ENCODE measurements at places on chromosomes 6 and 20. TPM values are rescaled to one million over a fixed set of nuclear protein-coding genes. Genes with fewer than 3 reads are reported as not detected.

The SALL4 gene
- 0.09 TPM for total RNA-seq

The RIPPLY2 gene
- 0.38 TPM for total RNA-seq

The TASP1 gene
- 22.7 TPM for total RNA-seq

The C20orf141 gene
- total RNA-seq = not detected

GRCh38 chr6:110188791-110189190 is 8.6 kb downstream of the CDC40 start:
- no peak for DNase-seq
- no peak overlapping the region for H3K4me3 ChIP-seq
- H3K4me1 ChIP-seq = no peaks in the 10 kb centered on the region
- H3K27ac ChIP-seq = no peak overlapping the region

DNA sequence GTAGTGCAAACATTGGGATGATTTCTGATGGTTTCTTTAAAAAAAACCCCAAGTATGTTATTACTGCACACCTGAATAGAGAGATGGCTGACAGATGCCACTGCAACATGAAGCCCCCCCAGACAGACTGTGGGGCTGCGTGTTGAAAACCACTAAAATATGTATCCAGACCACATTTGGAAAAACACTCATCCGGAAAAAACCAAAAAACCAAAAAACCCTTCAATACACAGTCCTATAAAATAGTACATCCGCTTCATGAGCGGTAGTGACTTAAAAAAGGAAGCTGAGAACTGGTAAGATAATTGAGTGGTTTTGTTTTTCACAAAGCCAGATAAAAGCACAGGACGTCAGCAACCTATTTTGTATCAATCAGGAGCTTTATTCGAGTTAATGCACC is 47.1 kb upstream of the EDN3 start:
- DNase-seq = no peak
- H3K36me3 ChIP-seq = no peaks in the 10 kb centered on the region
- H3K27ac ChIP-seq = no peak overlapping the region
- no peaks in the 10 kb centered on the region for H3K27me3 ChIP-seq
- H3K4me3 ChIP-seq = no peak overlapping the region
- H3K4me1 ChIP-seq = no peaks in the 10 kb centered on the region

GRCh38 chr6:122452509-122452908 is 19.1 kb downstream of the SERINC1 start:
- H3K27me3 ChIP-seq = no peaks in the 10 kb centered on the region
- no peak overlapping the region for H3K27ac ChIP-seq
- H3K4me3 ChIP-seq = no peak overlapping the region
- no peaks in the 10 kb centered on the region for H3K4me1 ChIP-seq

DNA sequence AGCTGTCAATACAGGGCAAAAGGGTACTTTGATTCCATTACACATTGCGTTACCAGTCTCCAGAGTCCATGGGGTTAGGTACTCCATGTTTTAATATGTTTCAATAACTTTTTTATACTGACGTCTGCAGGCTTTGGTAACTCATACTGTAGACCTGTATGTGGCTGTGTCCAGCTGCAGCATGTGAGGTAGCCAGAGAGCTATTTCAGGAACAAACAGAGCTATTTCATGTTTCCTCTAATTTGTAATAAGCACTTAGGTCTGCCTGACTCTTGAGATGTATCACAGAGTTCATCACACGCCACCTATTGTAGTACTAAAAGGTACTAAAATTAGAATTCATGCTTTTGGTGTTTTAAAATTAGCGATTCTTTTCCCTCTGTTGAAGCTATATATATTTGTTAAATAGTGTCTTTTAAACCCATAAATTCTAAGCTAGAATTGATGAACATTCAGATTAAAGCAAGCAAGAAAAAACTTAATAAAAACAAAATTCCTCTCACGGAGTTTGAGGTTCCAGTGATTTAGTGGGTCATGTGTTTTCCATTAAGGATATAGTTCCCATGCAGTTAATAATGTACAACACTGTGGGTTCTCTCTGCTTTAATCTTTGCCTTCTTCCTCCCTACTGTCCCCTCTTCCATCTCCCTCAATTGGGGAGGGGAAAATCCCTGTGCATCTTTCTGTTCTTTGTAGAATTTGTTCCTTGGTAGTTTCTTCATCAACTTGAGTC is 37.0 kb downstream of the FOXO3 start:
- no peak for DNase-seq
- H3K27me3 ChIP-seq = no peaks in the 10 kb centered on the region
- no peak overlapping the region for H3K27ac ChIP-seq
- peaks cover 21% of the 10 kb centered on the region for H3K4me1 ChIP-seq
- H3K4me3 ChIP-seq = no peak overlapping the region

GRCh38 chr6:22826961-22827360 is 257.6 kb downstream of the HDGFL1 start:
- H3K4me3 ChIP-seq = no peak overlapping the region
- H3K36me3 ChIP-seq = no peaks in the 10 kb centered on the region
- DNase-seq = no peak
- H3K27me3 ChIP-seq = no peaks in the 10 kb centered on the region
- peaks cover 12% of the 10 kb centered on the region for H3K4me1 ChIP-seq

GRCh38 chr6:14550822-14551221 is 433.2 kb downstream of the CD83 start:
- no peaks in the 10 kb centered on the region for H3K4me1 ChIP-seq
- H3K27me3 ChIP-seq = no peaks in the 10 kb centered on the region
- H3K36me3 ChIP-seq = no peaks in the 10 kb centered on the region
- no peak overlapping the region for H3K27ac ChIP-seq
- H3K4me3 ChIP-seq = no peak overlapping the region
- no peak for DNase-seq

DNA sequence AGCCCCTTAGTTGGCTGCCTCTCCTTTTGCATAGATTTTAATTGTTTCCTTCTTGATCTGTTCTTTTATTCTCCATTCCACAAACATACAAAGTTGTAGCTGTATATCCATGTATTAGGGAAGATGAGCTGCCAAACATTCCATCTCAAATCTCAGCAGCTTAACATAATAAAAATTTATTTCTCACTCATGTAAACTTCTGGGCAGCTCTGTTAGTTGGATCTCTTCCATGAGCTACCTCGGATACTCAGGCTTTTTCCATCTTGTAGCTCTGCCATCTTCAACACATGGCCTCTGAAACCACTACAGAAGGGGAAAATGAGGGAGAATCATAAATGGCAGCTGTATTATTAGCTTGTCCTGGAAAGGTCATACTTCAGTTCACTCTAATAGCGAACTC is 149.4 kb upstream of the BMP2 start:
- H3K27me3 ChIP-seq = no peaks in the 10 kb centered on the region
- DNase-seq = no peak
- no peak overlapping the region for H3K4me3 ChIP-seq
- no peak overlapping the region for H3K27ac ChIP-seq
- H3K36me3 ChIP-seq = no peaks in the 10 kb centered on the region
- no peaks in the 10 kb centered on the region for H3K4me1 ChIP-seq

GRCh38 chr20:41482647-41483552 is 116.3 kb upstream of the EMILIN3 start:
- no peaks in the 10 kb centered on the region for H3K4me1 ChIP-seq
- no peak overlapping the region for H3K27ac ChIP-seq
- peaks cover 25% of the 10 kb centered on the region for H3K36me3 ChIP-seq
- H3K27me3 ChIP-seq = no peaks in the 10 kb centered on the region
- H3K4me3 ChIP-seq = no peak overlapping the region
- DNase-seq = no peak

DNA sequence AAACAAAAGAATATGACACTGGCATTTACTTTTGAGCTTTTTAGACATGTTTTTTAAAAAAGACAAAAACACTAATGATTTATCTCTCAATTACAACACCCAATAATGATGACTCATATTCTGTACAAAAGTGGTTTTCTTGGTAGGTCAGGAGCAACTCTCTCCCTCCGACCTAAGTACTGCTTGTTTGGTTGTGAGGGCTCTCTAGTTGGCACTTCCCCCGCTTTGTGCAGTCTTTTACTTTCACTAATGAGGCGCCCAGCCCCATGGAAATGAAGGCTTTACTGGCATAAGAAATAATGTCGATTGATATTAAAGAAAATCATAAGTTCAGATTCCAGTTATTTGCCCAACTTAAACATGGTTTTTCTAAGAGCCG is 1.3 kb downstream of the KPNA5 start:
- H3K4me3 ChIP-seq = peak overlapping the region; percentile 25

DNA sequence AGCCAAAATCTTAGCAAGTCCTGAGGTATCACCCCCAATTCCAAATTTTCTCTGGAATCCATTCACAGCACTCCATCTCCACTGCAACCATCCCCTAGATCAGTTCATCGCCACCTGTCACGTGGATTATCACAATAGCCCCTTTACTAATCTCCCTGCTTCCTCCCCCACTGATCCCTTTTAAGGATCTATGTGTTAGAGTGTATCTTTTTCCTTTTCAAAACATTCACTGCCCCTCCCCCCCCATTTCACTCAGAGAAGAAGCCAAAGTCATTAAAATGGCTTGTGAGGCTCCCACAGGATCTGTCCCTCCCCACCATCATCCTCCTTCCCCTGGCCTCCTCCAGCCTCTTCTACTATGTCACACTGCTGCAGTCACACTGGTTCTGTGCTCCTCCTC is 18.4 kb upstream of the SPAG4 start:
- H3K4me3 ChIP-seq = no peak overlapping the region
- H3K27ac ChIP-seq = no peak overlapping the region
- H3K4me1 ChIP-seq = no peaks in the 10 kb centered on the region
- DNase-seq = no peak
- H3K27me3 ChIP-seq = no peaks in the 10 kb centered on the region
- H3K36me3 ChIP-seq = no peaks in the 10 kb centered on the region

DNA sequence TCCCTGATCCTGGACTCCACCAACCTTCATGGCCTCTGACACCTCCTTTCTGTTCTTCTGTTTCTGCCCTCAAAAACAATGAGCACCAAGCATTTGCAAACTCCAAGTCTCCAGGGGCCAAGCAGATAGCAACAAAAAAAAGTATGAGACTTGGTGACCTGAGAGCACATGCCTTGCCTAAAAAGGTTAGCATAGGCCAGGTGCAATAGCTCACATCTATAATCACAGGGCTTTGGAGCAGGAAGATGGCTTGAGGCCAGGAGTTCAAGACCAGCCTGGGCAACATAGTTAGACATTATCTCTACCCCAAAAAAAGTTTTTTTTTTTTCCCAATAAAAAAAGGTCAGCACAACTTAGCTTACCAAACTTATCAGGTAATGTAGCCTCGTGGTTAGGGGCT is 13.7 kb upstream of the HM13 start:
- no peak overlapping the region for H3K4me3 ChIP-seq
- H3K27ac ChIP-seq = no peak overlapping the region
- H3K27me3 ChIP-seq = no peaks in the 10 kb centered on the region
- no peak for DNase-seq

- H3K27ac ChIP-seq = no peak overlapping the region
- H3K4me3 ChIP-seq = no peak overlapping the region
- no peaks in the 10 kb centered on the region for H3K36me3 ChIP-seq
- H3K4me1 ChIP-seq = no peaks in the 10 kb centered on the region
These were observed 237.5 kb downstream of the MAFB start for GRCh38 chr20:40451552-40451951.

GRCh38 chr6:2502998-2503674 is 247.6 kb downstream of the MYLK4 start:
- H3K27ac ChIP-seq = no peak overlapping the region
- H3K4me1 ChIP-seq = no peaks in the 10 kb centered on the region
- H3K4me3 ChIP-seq = no peak overlapping the region

DNA sequence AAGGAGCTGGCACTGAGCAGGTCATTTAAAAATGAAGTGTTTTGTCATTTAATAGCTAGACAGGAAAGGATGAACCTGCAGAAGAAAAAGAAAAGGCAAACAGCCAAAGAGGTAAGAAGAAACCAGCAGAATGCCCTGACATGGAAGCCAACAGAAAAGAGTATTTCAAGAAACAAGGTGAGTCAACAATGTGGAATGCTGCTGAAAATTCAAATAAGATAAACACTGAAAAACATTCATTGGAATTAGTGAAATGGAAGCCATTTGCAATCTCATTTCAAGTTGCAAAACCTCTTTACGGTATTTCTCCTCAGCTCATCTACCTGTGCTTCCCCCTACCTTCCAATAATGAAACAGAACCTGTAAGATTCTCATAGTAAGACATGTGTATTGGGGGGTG is 59.6 kb downstream of the RWDD2A start:
- DNase-seq = no peak
- no peaks in the 10 kb centered on the region for H3K36me3 ChIP-seq
- no peak overlapping the region for H3K27ac ChIP-seq
- no peaks in the 10 kb centered on the region for H3K27me3 ChIP-seq

GRCh38 chr6:143294265-143294860 is 156.1 kb downstream of the ADAT2 start:
- H3K27ac ChIP-seq = no peak overlapping the region
- no peak for DNase-seq
- no peaks in the 10 kb centered on the region for H3K36me3 ChIP-seq
- H3K4me1 ChIP-seq = no peaks in the 10 kb centered on the region
- no peak overlapping the region for H3K4me3 ChIP-seq
- no peaks in the 10 kb centered on the region for H3K27me3 ChIP-seq

All from kidney (tissue), 22 donors.